ENCODE measurements at places on chromosomes 3 and 15. TPM values are rescaled to one million over a fixed set of nuclear protein-coding genes. Genes with fewer than 3 reads are reported as not detected.

GRCh38 chr3:86708893-86709292 is 282.1 kb downstream of the VGLL3 start:
- DNase-seq: no peak

DNA sequence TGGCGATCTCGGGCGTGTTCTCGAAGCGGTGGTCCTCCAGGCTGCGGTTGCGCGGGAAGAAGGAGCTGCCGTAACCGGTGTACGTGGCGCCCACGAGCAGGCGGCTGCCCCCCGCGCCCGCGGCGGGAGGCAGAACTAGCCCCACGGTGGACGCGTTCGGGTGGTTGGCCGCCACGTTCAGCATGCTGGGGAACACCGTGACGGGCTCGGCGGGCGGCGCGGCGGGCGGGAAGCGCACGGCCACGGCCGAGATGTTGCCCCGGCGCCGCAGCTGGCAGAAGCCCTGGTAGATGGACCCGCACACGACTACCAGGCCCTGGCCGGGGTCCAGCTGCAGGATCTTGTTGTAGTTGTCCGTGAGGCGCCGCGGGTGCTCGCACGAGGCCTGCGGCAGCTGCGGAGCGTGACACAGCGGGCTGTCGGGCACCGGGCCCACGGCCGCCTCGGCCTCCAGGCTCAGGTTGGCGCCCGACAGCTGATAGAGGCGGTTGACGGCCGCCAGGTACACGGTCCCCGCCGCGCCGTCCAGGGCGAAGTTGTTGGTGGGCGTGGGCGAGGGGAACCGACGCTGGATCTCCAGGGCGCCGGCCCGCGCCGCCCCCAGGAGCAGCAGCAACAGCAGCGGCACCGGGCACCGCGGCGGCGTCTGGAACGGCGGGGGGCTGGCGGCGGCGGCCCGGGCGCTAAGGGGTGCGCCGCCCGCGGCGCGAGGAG is 397 bp downstream of the PLXND1 start:
- DNase-seq: peak; percentile 69

GRCh38 chr3:143839980-143840379 is 8.3 kb downstream of the SLC9A9 start:
- no peak for DNase-seq

GRCh38 chr3:81484520-81484919 is 276.9 kb downstream of the GBE1 start:
- DNase-seq: no peak

DNA sequence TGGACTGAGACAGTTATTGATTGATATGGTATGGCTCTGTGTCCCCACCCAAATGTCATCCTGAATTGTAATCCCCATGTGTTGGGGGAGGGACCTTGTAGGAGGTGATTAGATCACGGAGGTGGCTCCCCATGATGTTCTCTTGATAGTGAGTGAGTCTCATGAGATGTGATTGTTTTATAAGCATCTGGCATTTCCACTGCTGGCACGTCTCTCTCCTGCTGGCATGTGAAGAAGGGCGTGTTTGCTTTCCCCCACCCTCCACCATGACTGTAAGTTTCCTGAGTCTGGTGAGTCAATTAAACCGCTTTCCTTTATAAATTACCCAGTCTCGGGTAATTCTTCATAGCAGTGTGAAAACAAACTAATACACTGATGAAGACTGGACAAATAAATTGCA is 105.6 kb upstream of the MELTF start:
- DNase-seq: no peak

- DNase-seq: no peak
These were observed 1338.8 kb downstream of the NSUN3 start for GRCh38 chr3:95401693-95402092.

DNA sequence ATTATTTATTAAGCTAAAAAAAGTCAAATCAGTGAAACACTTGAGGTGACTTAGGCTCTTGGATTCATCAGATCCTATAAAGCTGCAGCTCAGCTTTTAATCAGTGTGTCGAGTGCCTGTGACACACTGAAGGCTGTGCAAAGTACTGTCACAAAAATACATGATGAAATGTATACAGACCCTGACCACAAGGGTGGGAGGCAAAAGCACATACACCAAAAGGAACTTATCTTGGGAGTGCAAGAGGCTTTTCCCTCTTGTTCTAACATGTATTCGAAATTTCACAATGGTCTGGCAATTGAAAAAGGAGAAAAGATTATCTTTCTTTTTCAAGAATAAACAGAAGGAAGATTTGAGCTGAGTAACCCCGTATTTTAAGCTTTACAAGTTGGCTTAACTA is 35.9 kb downstream of the VGLL4 start:
- DNase-seq: no peak

DNA sequence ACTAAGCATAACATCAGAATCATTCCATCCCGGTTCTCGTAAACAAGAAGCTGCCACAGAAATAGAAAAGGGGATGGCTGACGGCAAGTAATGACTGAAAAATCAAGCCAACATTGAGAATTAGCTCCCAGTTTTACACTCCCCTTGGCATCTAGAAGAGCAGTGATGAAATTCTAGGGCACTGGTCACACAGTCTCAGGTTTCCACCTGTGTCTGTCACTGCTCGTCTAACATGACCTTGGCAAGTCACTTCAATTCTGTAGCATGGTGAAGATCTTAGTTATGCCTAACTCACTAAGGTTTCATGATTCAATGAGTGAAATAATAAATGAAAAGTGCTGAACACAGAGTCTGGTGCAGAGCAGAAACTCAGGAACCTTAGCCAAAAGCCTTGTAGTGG is 272.3 kb upstream of the ARRDC4 start:
- no peak for DNase-seq

DNA sequence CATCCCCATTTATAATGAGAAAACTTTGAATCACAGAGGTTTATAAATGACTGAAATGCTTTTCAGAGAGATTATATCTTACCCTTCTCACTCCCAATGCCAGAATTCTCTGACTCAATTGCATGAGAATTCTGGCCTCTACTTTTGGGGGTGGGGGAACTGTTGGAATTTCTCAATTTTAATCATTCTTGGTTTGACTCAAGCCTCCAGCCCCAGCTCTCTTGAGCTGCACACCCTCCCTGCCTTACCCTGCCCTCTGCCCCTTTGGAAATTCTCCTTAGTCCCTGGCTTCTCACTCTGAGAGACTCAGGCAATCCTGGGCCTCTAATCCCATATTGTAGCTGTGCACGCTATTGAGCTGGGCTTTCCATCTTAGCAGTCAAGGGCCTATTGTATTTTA is 44.2 kb downstream of the ZNF589 start:
- no peak for DNase-seq

DNA sequence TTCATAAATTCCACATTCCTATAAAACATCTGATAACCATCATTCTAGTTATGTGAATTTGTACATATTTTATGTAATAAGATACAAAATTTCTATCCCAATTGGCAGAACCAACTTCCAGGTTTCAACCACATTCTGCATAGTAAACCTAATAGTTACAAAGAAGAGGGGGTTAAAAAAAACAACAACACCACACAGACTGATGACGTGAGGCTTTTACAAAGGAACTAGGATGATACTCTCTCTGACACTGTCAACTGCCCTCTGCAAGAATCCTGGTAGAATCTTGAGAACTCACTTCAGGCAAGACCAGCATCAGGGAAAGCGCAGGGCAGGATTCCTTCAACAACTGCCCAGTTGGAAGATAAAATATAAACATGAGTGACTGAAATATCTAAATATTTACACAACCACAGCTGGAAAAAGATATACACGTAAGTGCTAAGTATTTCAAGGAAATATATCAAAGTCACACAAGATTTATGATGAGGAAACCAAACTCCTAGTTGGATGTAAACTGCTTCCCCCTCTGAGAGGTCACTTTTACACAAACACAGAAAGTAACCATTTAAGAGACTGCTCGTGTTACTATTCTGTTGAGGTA is 816.4 kb downstream of the ROBO1 start:
- no peak for DNase-seq

- no peak for DNase-seq
These were observed 49.3 kb downstream of the CMTM6 start for GRCh38 chr3:32453346-32453745.

DNA sequence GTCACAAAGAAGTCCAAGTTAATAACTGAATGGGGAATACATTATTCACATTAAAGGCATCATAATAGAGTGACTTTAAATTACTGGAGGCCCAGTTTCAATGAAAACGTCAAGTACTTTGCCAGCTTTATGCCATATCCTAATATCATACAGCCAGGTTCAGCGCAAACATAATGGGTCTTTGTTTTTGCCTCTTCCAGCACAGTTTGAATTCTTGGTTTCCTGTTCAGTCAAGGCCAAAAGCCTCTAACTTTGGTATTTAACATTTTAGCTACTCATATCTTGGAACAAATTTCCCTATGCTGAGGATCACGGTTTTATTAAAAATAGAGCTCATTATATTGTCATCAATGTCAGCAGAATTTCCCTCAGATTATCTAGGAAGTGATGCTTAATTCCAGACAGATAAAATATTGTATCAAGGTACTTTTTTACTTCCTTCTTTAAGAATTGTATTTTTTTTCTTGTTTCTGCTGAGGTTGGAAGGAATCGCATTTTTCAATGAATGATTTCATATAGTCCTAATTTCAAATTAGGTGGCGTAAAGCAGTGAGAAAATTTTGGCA is 269.2 kb downstream of the THRB start:
- no peak for DNase-seq

DNA sequence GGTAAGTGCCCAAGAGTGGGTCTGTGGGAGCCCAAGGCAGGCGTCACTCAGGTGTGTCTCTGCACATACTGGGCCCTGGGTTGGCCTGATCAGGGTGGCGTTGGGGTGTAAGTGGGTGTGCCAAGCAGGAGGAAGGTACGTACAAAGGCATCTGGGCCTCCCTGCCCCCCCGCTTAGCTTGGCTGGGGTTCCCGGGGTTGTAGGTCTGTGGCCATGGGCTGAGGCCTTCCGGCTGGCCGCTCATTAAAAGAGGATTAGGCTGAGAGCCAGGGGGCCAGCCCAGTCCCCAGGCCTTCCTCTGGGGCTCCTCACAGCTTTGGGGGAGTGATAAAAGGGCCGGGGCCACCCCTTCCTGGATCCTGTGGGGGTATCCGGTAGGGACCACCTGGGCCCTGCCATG is 13.3 kb downstream of the SEMA3F start:
- no peak for DNase-seq

- DNase-seq: no peak
These were observed 125.3 kb upstream of the CHRNA7 start for GRCh38 chr15:31905054-31905453.

- DNase-seq: no peak
These were observed 279.4 kb downstream of the ZBBX start for GRCh38 chr3:167100651-167101050.

- DNase-seq: no peak
These were observed 429.4 kb downstream of the SHQ1 start for GRCh38 chr3:72418856-72419255.

GRCh38 chr15:92714477-92715401 is 59.2 kb upstream of the FAM174B start:
- peak; percentile 61 for DNase-seq

DNA sequence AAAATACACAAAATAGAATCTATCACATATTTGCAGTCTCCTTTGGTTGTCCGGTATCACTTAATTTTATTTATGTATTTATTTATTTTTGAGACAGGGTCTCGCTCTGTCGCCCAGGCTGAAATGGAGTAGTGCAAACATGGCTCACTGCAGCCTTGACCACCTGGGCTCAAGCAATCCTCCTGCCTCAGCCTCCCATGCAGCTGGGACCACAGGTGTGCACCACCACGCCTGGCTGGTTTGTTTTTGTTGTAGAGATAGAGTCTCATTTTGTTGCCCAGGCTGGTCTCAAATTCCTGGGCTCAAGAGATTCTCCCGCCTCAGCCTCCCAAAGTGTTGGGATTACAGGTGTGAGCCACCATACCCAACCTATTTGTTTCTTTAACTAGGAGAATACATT is 33.9 kb downstream of the DENND4A start:
- no peak for DNase-seq

GRCh38 chr3:126845920-126846715 is 136.8 kb upstream of the PLXNA1 start:
- no peak for DNase-seq

DNA sequence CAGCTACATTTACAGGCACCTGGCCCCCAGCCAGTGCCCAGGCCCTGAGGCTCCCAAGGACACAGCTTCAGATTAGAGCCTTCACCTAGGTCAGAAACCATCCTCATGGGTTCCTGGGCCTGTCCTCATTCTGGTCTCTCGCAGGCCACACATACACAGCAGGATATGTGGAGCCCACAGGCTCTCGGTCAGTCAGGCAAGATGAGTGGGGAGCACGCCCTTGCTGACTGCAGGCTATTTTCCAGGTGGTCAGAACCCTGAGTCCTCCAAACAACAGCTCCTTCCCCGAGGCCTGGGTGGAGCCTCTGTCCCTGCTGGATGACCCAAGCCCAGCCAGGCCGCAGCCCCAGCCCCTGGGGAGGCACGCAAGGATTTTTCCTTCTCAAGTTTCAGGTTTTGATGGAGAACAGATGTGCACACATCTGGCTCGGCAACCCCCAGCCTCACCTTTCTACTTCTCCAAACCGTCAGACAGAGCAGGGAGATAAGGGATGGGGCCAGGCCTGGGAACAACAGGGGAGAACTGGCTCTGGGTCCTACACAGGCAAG is 1.6 kb downstream of the STRA6 start:
- DNase-seq: peak; percentile 79

- DNase-seq: peak; percentile 91
These were observed 1.3 kb upstream of the USP3 start for GRCh38 chr15:63502843-63503738.

- peak; percentile 44 for DNase-seq
These were observed 380.6 kb upstream of the C2CD4B start for GRCh38 chr15:62545467-62546227.

GRCh38 chr3:44926921-44927320 is 49.1 kb downstream of the ZDHHC3 start:
- no peak for DNase-seq

GRCh38 chr3:141441381-141442364 is 45.2 kb upstream of the RASA2 start:
- DNase-seq: peak; percentile 76

DNA sequence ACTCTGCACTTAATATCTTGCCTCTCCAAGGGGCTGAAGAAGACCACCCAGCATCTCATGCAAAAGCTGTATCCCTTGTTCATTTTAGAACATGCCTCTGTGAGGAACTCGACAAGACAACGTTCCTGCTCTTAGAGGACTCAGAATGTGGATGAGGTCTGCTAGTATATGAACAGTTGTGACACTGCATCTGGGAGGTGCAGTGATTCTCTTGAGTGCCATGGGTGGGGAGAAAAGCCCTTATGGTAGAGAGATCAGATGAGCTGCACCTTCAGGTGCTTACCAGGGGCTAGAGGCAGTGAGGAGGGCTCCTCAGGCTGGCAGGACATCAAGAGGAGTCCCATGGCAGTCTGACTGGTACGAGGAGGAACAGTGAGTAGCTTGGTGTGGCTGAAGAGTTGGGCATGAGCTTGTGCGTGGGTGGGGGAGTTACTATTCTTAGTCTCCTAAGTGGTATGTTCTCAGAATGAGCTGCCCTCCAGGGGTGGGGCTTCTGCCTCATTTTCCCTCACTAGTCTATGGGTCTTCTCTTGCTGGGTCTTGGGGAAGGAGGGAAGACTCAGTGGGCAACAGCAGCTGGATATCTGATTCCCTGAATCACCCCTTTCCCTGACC is 56.7 kb upstream of the ATP2B2 start:
- no peak for DNase-seq

- no peak for DNase-seq
These were observed 3.7 kb downstream of the DLL4 start for GRCh38 chr15:40932649-40933516.

- DNase-seq: no peak
These were observed 8.2 kb downstream of the XYLB start for GRCh38 chr3:38354588-38355330.

ACTR8 gene
- total RNA-seq: 18.9 TPM

ACP3 gene
- total RNA-seq: 0.11 TPM

PPP1R14D gene
- not detected for total RNA-seq

KCNMB2 gene
- total RNA-seq: not detected

ERC2 gene
- total RNA-seq: 0.15 TPM

SCN10A gene
- not detected for total RNA-seq

IGDCC3 gene
- not detected for total RNA-seq

CPLX3 gene
- not detected for total RNA-seq
